ENCODE measurements at places on chromosomes 4 and X. TPM values are rescaled to one million over a fixed set of nuclear protein-coding genes. Genes with fewer than 3 reads are reported as not detected.

DNA sequence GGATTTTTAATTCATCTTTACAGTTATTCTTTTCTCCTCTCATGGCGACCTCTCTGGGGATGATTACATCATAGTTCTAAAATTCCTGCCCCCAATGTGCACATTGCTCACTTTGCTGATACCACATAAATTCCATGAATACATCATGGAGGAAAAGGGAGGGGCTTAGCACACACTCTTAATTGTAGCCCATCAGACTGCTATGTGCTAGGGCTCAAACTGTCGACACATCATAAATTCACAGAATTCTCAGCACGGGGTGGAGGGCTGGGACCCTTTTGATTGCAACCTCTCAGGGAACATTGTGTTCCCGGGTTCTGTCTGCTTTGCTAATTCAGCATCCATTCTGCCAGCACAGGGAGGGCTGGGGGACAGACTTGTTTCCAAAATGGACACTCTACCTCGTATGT, 592.9 kb downstream of the BCOR start:
- no peak for DNase-seq

GPR101 gene
- total RNA-seq: not detected

- no peak for DNase-seq
Measured at GRCh38 chr4:108586778-108587177, 33.6 kb upstream of the RPL34 start.

VEGFC gene
- 3.6 TPM for total RNA-seq

- DNase-seq: no peak
Measured at GRCh38 chrX:136662976-136663375, 15.0 kb downstream of the CD40LG start.

EDA gene
- 4.0 TPM for total RNA-seq

IL2 gene
- total RNA-seq: not detected

SSX4B gene
- total RNA-seq: not detected

MTNR1A gene
- total RNA-seq: 1.3 TPM

ANOS1 gene
- total RNA-seq: 0.52 TPM

DNA sequence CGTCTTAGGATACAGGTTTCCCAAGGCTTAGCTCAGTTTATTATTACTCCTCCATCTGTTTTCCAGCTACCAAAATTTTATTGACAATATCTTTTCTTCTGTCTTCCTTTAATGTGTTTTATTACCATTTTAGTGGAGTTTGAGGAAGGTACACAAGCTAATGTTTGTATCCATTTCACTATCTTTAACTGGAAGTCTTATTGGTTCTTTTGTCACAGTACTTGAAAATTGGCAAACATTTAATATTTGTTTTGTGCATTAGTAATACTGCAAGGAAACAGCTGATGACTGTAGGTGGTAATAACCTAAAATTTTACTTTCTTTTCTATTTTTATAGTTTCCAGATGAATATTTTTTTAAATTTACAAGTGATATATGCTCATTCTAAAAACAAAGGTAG, 9.3 kb upstream of the ARL9 start:
- no peak for DNase-seq

DNA sequence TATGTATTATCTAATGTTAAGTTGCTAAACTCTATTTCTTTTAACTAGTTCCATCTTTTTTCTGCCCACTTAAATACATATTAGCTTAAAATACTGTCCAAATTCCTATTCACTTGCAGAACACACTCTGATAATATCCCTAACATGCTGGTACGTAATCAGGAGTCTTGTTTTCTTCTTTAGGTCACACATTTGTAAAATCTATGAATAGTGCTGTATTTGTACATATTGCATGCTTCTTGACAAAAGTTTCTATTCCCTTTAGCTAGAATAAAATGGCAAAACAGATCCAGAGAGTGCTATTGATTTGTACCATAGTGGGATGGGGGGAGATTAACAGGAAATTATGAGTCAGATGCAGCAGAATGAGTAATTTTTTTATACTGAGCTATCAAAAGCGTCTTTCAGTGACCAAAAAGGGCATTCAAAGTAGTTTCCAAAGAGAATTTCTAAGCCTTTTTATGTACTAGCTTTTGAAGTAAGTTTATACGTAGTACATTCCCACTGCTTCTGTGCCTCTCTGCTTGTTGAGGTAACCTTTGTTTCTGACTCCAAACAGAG, 126.5 kb downstream of the PTPN13 start:
- DNase-seq: no peak

- no peak for DNase-seq
Measured at GRCh38 chr4:121697564-121697963, 784 bp upstream of the ANXA5 start.

NAA11 gene
- total RNA-seq: not detected

GRCh38 chr4:143362349-143363046, 25.8 kb downstream of the GAB1 start:
- no peak for DNase-seq

- no peak for DNase-seq
Measured at GRCh38 chr4:145644699-145645098, 25.5 kb downstream of the MMAA start.

- no peak for DNase-seq
Measured at GRCh38 chr4:8607603-8608481, 15.3 kb downstream of the CPZ start.

DNA sequence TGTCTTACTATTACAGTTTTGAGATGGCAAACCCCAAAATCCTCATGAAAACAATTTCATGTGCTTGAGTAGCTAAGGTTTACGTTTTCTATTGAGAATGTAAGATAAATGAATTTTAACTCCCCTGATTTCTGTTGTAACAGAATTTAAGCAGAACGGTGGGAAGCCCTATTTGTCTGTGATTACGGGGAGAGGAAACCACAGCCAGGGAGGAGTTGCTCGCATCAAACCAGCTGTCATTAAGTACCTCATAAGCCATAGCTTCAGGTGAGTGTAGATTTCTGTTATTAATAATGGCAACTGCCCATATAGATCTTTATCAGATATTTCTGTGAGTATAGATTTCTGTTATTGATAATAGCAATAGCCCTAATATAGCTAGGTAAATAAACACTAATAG, 44.2 kb upstream of the RHOH start:
- no peak for DNase-seq

PLXNB3 gene
- 4.2 TPM for total RNA-seq

FGFBP1 gene
- not detected for total RNA-seq

GRCh38 chrX:153935326-153935851, 552 bp upstream of the NAA10 start:
- no peak for DNase-seq
